Skin of body (tissue), 3 donors: ENCODE measurements at places on chromosomes 7 and 10. TPM values are rescaled to one million over a fixed set of nuclear protein-coding genes. Genes with fewer than 3 reads are reported as not detected.

Gene PSTK
- 4.1 TPM for total RNA-seq

Gene ZNF12
- 30.7 TPM for total RNA-seq

Gene GPR26
- total RNA-seq = not detected

DNA sequence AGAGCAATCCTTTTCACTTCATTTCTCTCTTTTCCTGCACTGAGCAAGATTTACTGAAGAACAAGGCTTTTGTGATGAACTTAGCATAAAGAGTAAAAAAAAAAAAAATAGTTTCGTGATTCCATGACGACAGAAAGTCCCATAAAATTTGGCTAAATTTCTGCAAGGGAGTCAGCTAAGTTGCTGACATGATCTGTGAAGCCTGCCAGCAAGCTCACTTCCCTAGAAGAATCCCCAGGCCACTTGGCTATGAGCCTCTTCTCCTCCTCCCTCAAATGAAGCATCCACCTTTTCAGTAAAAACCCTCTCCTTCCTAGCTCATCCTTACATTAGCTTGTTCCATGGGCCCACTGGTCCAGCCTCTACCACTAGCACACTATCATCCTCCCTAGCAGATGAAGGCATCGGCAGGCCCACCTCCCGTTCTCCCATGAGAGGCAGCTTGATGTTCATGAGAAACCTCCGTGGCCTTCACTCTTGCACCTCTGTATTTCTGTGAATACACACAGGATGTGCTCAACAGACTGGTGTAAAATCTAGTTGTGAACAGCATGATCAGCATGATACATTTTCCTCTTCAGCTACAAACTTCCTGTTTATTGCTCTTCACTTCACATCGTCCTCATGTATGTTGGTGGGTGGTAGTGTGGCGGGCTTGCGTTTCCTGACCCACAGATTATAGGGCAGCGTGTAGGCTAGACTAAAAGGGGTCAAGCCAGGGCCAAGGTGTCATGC is 30.9 kb downstream of the GIMAP8 start:
- no peak for DNase-seq

DNA sequence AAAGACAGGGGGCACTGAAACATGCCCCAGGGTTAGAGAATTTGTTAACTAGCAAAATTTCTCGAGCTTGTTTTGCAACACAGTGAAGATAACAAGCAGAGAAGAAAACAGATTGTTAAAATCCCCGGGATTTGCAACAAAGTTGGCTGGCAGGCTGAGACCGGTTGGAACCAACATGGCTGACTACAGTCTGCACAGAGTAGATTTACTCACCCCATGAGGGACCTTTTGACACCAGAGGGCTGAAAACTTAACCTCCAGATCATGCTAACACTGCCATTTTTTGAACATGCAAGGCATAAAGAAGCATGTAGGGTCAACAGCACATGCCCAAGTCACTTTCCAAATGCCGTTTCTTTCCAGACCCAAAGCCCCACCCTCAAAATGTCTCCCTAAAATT is 95.2 kb upstream of the TMEM26 start:
- DNase-seq = no peak

- no peak for DNase-seq
Measured at GRCh38 chr7:116351966-116352365, 141.6 kb downstream of the TES start.

DNA sequence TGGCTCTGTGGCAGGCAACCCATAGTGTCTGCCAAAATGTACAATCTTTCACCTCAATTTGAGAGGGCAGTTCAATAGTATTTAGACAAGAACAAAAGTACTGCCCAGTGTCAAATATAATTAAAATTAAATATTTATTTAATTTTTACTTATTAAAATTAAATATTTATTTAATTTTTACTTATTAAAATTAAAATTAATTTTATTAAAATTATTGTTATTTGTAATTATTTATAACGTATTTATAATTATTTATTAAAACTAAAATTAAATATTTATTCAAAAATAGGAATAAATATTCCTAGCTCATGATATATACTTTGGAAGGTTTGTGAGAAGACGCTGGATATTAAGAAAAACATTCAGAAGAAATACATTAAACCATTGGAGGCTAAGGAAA is 93.7 kb upstream of the CAV2 start:
- DNase-seq = no peak

- no peak for DNase-seq
Measured at GRCh38 chr7:30761214-30762156, 9.6 kb downstream of the INMT start.

DNA sequence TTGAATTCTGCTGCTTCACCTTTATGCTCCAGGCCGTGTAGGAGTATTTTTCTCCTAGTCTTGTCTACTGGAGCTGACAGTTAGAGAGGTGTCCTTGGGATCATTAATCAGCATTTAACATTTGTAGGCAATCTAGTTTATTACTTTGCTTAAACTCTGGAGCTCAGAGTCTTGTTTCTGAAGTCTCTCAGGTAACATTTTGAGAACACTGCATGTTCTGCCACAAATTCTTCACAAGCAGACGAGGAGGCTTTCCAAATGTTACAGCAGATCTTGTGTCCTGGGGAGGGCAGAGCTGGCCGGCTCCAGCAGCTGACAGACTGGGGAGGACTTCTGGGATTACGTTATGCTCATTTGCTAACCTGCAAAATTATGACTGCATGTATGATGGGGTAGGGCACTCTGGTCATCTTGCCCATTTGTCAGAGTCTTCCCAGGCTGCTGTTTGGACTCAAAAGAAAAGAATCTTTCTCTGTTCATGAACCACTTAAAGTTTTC is 50.5 kb downstream of the GALNT17 start:
- no peak for DNase-seq

DNA sequence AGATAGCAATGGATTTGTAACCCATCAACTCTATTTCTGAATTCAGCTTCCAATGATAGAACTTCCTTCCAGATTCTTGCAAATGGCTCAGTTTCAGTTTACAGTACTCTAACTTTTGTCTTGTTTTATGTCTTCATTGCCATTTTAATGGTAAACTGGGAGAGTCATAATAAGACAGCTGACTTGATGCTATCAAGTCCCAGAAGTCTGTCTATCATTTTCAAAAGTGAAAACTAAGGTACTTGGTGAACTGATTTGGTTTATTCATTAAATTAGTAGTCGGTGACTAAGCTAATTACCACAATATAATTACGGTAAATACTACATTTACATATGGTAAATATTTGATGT is 25.0 kb downstream of the RTKN2 start:
- no peak for DNase-seq

DNA sequence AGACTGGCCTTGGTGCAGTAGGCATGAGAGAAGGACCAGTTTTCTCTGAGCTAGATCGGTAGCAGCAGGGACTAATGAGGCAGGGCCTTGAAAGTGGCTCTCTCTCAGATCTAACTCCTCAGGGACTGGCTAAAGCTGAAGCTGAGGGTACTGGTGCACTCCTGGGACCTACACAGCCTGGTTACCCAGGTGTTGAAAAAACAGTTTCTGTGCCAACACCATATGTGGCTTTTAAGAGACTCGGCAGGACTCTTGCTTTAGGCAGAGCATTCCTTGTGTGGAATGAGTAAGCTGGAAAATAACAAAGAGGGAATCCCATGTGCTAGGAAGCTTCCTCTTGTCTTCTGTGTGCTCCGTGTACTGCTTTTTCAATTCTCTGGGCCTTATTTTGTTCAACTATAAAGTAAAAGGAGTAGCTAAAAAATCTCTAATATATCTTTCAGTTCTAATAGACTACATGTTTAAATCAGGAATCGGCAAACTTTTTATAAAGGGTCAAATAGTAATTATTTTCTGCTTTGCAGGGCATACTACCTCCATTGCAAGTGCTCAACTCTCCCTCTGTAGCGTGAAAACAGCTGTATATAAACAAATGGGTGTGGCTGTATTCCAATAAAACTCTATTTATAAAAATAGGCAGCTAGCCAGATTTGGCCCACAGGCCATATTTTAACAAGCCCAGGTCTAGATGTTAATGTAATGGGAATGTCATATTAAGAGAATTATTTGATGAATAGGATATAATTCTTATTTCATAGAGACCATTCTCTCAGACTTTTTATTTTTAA is 186.1 kb upstream of the KAT6B start:
- DNase-seq = no peak

DNA sequence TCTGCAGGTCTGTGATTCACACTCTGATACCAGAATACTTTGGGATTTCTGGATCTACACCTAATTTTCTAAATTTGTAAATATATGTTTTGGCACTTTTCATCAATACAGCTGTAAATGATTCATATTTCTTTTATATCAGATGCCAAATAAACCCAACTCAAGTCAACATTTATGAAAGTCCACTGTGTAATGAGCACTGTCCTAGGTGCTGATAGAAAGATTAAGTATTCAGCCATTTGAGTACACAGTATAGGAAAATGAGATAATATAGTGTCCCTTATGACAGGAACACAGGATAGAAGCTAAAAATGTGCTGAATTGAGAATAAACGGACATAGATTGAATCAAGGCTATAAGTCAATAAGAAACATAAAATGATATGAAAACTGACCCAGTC is 6.4 kb downstream of the ANXA7 start:
- DNase-seq = no peak

DNA sequence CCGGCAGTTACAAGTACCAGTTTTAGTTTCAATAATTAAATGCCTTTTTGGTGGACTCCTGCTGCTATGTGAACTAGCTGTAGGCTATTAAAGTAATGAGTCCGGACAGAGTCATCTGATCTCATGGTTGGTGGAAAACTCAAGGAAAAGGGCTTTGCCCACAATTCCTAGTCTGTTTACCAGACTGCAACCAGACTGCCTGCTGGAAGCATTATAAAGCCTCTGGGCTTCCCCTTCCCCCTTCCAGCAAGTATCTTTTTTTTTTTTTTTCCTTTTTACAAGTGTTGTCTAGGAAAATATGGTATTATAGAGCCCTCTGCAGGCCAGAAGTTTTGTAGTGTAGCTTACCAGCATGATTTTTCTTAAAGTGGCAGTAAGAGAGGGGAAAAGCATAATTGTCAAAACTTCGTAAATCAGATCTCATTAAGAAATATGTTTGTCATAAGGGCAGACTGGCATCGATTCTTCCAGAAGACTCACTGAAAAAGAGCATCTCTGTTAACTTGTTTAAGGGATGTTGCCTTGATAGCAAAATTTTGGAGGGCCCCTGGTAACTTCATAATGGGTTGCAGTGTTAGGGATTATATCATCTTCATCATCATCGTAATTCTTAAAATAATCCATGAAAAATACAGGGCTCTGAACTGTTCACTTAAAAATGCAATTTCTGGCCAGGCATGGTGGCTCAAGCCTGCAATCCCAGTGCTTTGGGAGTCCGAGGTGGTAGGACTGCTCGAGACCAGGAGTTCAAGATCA is 181.3 kb downstream of the TAX1BP1 start:
- peak; percentile 78 for DNase-seq
